Natural killer cell (primary cell): ENCODE measurements at places on chromosomes 12 and 14.

- no peak for DNase-seq
Measured at GRCh38 chr14:84961637-84962036, 568.3 kb upstream of the FLRT2 start.

- no peak for DNase-seq
Measured at GRCh38 chr14:50093496-50093895, 22.9 kb downstream of the VCPKMT start.

DNA sequence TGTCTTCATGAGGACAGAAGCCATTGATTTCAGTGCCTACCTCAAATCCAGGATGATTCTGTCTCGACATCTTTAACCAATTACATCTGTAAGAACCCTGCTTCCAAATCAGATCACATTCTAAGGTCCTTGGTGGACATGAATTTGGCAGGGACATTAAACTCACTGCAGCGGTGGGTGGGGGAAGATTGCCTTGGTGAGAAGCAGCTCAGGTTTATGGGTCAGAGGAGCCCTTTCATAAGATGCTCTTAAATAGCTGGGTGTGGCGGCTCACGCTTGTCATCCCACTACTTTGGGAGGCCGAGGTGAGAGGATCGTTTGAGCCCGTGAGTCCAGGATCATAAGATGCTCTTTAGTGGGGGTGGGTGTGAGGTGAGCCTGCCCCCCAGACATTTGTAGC, 42.9 kb downstream of the ELK3 start:
- no peak for DNase-seq

DNA sequence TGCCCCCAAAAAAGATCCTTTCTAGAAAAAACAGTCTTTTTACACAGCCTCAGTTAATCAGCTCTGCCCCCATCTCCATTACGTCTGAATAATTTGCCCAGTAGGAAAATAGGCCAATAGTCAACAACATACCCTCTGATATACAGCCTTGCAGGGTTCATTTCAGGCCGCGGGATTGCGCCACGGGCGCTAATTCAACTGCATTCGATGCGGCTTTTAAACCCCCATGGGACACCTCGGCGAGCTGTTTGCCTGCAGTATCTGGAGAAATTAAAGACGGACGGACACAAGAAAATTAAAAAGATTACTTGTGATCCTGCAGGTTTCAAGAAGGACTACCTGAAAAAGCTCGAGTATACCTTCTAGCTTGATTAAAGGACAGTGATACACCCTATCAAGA, 36.1 kb downstream of the ERP29 start:
- no peak for DNase-seq

DNA sequence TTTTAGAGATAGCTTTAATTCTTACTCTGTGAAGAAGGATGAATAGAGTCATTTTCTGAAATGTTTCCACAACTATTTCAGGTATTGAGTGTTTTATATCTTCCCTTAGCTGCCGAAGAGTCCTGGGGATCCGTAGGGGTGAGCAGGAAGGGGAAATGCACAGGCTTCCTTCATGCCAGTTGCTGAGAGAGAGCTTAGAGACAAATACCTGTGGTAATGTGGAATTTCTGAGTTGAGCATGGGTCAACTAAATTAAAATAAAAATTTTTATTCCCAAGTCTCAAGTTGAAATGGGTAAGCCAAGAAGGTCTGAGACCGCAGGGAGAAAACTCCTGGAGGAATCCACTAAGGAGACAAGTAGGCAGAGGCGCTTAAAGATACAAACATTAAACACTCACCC, 185.7 kb downstream of the DAD1 start:
- DNase-seq = no peak

GRCh38 chr12:76698966-76699365, 64.9 kb upstream of the ZDHHC17 start:
- no peak for DNase-seq

GRCh38 chr12:41474001-41474400, 285.9 kb downstream of the PDZRN4 start:
- no peak for DNase-seq

DNA sequence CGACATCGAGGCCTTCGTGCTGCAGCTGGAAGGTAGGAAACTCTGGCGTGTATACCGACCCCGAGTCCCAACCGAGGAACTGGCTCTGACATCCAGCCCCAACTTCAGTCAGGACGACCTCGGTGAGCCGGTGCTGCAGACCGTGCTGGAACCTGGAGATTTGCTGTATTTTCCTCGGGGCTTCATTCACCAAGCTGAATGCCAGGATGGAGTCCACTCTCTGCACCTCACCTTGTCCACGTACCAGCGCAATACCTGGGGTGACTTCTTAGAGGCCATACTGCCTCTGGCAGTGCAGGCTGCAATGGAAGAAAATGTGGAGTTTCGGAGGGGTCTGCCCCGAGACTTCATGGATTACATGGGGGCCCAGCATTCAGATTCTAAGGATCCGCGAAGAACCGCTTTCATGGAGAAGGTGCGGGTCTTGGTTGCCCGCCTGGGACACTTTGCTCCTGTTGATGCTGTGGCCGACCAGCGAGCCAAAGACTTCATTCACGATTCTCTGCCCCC, 1.4 kb downstream of the RIOX1 start:
- no peak for DNase-seq

DNA sequence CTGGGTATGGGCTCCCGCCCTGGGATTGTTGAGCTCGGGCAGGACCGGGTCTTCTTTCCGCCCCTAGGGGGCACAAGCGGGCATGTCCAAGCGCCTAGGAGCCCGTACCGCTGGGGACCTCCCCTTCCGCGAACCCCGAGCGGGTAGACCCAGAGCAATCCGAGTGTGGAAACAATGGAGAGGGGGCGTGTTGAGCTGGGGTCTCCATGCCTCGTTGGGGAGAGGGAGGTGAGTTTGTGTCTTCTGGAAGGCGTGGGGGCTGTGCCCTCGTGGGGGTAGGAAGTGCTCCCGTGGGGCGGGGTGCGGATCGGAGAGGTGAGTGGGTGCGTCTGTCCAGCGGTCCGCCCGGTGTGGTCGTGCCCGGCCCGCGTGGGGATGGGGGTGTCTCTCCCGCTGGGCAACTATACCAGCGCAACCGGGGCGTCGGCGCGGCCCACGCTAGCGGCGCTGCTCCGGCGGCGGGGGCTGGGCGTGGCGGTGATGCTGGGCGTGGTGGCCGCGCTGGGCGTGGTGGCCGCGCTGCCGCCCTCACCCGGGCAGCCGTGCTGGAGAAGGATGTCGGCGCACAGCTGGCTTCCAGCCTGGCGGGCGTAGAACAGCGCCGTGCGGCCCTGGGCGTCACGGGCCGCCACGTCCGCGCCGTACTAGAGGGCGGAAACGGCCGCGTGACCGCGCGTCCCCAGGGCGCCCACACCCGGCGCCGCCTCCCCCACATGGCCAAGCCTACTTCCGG, 12.2 kb downstream of the AGAP2 start:
- peak; percentile 49 for DNase-seq

DNA sequence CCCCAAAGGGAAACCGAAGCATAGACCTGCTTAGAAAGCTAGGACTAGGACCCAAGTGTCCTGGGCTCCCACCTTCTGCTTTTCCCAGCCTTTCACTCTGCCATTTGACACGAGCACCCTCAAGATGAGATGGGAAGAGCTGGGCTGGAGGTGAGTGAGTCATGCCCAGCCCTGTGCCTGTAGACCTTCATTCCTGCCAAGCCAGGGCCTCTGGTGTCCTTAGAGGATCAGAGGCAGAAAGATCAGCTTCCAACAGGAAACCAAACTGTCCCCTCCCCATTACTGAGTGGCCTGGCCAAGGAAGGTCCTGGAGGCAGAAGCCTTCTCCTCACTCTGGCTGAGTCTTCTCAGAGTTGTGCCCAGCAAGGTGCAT, 3.5 kb downstream of the TMEM63C start:
- DNase-seq = no peak

DNA sequence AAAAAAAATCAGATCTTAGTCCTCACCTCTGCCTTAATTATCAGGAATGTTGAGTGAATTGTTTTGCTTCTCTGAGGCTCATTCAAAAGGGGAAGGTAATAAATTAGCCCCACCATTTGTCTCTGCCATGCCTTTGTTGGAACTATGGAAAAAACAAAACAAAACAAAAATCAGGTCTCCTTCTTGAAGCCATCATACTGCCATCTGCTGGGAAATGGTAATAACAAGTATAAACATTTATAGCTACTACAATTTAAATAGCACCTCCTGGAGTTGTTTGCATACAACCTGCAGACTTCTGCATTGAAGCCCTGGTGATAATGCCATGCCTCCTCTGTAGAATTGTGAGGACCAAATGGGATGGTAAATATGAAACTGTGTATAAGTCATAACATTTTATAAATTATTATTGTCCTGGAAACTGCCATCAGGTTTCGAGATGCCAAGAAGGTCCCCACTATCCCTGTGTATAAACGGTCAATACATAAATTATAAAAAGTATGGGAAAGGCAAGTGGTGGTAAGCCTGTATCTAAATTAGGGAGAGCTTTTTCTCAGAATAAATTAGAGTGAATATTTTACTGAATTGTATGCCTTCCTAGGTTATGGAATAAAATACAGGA, 87.2 kb upstream of the FGD4 start:
- DNase-seq = peak; percentile 71

GRCh38 chr12:50988871-50989270, 36.5 kb downstream of the HIGD1C start:
- DNase-seq = no peak

GRCh38 chr12:53133722-53134121, 30.4 kb downstream of the SOAT2 start:
- no peak for DNase-seq

GRCh38 chr14:74896400-74896799, 14.7 kb downstream of the DLST start:
- DNase-seq = no peak

- no peak for DNase-seq
Measured at GRCh38 chr12:111757361-111758119, 9.2 kb upstream of the ALDH2 start.

- no peak for DNase-seq
Measured at GRCh38 chr12:27787559-27787958, 7.5 kb upstream of the MANSC4 start.

DNA sequence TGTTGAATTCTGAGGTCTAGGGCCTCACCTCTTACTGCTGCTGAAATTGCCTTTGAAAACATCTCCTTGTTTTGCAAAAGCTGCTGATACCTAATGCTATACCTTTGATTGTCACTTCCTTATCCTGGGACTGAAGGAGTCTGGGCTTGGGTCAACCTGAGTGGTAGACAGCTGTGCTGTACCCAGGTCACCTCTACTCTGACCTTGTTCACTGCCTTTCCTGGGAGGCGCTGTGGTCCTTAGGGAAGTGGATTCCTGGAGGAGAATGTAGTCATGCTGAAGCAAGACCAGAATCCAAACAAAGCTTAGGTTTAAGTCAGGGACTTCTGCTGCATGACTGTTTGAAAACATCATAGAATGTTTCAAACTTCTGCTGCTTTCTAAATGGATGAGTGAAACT, 191.4 kb downstream of the SNAPC1 start:
- DNase-seq = no peak

GRCh38 chr12:31672521-31672920, 13.0 kb downstream of the ETFBKMT start:
- no peak for DNase-seq

GRCh38 chr12:1776170-1776921, 44.0 kb upstream of the LRTM2 start:
- DNase-seq = no peak

DNA sequence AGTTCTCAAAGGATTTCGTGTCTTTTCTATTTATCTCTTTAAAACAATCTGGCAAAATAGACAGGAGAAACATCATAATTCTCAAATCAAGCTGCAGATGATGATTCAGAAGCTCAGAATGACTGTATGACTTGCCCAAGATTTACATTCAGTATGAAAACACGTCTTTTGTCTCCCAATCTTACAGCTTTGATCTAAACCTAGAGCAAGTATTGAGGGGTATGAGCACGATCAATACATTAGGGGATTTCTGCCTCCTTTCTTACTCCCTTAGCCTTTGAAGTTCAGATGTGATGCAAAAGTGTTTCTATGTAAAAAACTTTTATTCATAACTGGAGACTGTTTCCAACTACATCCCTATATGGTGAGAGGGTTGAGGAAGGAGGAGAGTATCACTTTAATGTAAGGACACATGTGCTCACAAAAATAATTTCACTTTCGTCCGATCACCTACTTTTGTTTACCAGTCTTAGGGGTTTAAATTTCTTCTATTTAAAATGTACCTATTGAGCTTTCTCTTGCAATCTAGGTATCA, 454.8 kb downstream of the TMTC2 start:
- DNase-seq = no peak

GRCh38 chr14:105860615-105861580, 334.5 kb downstream of the TMEM121 start:
- no peak for DNase-seq

DNA sequence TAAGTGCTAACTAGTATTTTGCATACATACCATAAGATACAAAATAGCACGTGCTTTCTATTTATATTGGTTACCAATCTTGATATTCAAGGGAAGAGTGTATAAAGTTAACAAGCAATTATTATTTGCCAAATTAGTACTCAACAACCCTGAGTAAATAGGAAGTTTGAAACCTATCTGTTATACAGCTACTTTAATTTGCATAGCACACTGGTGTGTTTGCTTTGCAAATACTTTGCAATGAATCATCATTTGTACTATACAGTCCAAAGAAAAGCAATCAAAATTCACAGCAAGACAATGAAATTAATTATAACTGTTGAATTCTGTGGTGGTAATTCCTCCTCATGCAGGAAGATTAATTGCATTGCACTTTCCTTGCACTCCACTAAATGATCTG, 469.1 kb downstream of the PRKD1 start:
- DNase-seq = no peak

DNA sequence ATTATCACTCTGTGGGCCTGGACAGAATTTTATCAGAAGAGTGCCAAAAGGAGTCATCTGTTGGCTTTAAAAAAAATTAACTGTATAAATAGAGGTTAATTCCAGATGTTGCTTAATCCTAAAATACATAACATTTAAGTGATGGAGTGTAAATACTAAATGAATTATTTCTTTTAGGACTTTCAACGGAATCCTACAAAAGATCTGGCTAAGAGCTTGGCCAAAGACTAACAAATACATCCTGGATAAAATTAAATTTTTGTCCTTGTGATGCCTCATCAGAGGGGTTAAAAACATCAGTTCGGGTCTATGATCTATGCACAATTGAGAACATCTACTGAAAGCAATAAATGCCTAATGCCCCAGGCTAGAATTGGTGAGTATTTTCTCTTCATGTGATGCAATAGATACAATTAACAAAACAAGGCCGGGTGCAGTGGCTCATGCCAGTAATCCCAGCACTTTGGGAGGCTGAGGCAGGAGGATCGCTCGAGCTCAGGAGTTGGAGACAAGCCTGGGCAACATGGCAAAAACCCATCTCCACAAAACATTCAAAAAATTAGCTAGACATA, 49.8 kb upstream of the RAP1B start:
- DNase-seq = no peak

DNA sequence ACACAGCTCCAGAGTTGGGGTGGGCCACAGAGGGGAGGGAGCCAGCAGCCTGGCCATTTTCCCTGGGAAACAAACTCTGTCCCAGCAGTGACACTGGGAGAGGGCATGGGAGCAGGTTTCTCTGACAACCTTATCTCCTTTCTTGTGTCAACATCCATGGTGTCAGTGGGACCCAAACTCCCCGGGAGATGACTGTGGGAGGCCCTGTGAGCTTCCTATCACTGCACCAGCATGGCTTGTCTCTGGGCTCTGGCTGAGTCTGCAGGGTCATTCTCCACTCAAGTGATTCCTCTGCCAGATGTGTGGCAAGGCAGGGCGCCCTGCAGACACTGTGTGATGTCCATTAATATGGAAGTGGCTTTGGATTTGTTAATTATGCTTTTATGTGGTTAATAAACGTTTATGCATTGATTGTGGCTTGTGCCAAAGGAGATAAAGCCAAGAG, 10.1 kb downstream of the LRTM2 start:
- no peak for DNase-seq

GRCh38 chr14:65866448-65866847, 453.9 kb downstream of the FUT8 start:
- no peak for DNase-seq
